ENCODE measurements at places on chromosomes 4 and X.

DNA sequence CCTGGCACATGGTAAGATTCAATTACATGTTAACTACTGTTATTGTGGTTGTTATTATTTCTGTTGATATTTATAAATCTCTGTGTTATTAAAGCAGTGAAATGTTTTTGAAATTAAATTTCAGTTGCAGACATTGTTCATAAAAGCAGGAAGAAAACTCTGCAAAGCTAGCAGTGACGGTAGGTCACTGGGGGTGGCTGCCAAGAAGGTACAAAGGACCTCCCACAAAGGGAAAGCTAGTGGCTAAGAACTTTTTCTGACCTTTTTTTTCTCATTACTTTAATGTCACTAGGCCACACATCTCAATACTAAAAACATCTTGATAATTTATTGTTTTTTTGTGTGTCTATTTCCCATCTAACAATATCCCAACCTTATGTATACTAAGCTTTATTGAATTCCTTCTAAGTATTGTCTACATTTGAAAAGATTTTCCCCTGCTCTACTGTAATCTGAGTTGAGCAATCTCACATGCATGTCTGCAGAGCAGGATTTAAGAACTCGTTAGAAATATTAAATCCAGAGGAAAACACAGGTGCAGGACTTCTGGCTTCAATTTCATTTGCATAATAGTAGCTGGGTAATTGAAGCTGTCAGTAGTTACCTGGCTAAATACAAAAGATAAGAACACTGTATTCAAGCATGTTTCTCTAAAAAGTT is 197.3 kb downstream of the CFAP299 start:
- no peak for DNase-seq

- DNase-seq: no peak
Observed at GRCh38 chr4:12672303-12672702, 811.8 kb downstream of the RAB28 start.

GRCh38 chr4:11376571-11376970 is 52.1 kb downstream of the HS3ST1 start:
- no peak for DNase-seq

- no peak for DNase-seq
Observed at GRCh38 chrX:111431001-111431400, 19.0 kb upstream of the DCX start.

- DNase-seq: no peak
Observed at GRCh38 chrX:85084770-85085393, 81.2 kb downstream of the APOOL start.

- no peak for DNase-seq
Observed at GRCh38 chr4:76822303-76822702, 75.6 kb downstream of the SOWAHB start.

DNA sequence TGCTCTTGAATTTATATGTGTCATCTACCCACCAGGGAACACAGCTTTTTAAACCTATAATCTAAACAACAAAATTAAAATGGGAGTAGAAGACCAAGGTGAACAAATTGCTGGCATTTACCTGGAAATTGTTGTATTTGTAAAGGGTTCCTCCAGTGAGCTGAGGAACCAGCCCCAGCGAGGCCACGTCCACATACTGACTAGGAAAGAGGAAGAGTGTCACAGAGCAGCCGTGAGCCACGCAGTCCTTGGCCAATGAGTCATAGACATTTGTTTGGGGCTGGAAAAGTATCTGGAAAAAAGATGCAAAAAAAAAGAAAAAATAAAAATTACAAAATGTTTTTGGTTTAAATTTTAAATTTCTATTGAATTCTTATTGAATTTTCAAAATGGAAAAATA is 58.7 kb downstream of the METTL14 start:
- no peak for DNase-seq

DNA sequence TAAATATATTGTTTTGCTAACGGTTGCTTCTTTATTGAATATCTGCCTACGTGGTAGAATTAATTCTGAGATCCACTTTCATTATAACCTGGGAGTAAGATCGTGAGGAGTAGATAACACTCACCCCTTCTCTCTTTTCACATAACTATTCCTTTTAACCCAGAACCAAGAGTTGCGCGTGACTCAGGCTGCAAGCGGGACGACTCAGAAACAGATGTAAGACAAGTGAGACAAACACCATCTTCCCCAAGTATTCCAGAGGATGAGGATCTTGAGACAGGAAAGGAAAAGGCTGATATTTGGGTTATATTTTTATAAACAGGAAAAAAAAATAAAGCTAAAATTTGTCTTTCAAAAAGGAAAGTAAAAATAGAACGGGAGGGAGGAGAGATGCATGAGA is 318.8 kb upstream of the NOCT start:
- DNase-seq: no peak

- no peak for DNase-seq
Observed at GRCh38 chrX:132367984-132368383, 120.9 kb downstream of the MBNL3 start.

GRCh38 chr4:76011700-76012387 is 4.5 kb upstream of the CXCL9 start:
- no peak for DNase-seq
